Esophagus squamous epithelium (tissue), 5 donors: ENCODE measurements at places on chromosomes 1 and 21.

GRCh38 chr1:154239491-154239890 lies 18.7 kb downstream of the UBAP2L start:
- peaks cover 31% of the 10 kb centered on the region for H3K36me3 ChIP-seq
- no peak for DNase-seq
- H3K27ac ChIP-seq = no peak overlapping the region
- H3K4me1 ChIP-seq = no peaks in the 10 kb centered on the region
- no peaks in the 10 kb centered on the region for H3K27me3 ChIP-seq
- H3K4me3 ChIP-seq = no peak overlapping the region

DNA sequence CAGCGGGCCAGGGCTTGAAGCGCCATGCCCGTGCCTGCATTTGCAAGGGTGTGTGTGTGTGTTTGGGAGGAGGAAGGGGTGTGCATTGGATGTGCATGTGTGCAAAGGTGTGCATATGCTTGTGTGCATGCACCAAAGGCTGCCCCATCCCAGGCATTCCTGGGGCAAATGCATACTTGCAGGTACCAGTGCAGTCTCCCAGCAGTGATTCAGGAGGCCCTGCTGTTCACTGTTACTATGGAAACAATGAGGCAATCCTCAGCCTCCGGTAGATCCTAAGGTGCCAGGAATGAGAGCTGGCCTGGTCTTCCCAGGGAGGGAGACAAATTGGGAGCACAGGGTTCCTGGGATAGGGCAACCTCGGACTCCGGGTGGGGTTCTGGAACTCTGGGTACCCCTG lies 7.5 kb upstream of the FNDC5 start:
- H3K4me3 ChIP-seq = no peak overlapping the region
- H3K36me3 ChIP-seq = no peaks in the 10 kb centered on the region
- peaks cover 5% of the 10 kb centered on the region for H3K4me1 ChIP-seq

DNA sequence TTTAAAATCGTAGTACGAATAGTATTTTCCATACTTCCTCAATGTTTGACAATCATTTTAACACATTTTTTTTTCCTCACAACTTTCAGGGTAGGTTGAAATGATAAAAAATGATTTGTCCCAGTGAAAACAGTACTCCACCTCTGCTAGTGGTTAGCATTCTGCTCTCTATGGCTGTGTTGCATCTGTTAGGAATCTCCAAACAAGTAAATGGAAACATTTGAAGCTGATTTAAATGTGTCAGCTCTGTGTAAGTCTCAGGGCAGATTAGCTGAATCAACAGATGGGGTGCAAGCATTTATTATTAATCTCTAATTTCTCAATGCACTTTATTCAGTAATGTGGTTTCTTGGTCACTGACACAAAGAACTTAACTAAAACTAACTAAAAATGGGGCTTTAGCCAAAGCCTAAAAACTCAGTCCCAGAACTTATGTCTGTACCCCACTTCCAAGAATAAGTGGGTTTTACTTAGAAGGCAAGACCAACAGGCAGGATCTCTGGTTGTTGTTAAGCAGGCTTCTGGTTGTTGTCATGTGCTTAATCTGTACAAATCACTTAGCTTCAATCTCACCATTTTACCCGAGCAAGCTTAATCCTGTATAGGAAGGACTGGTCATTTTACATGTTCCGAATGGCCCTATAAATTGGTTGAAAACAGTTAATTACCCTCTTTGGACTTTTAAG lies 67.8 kb downstream of the PRRX1 start:
- no peak overlapping the region for H3K4me3 ChIP-seq
- no peaks in the 10 kb centered on the region for H3K27me3 ChIP-seq
- no peak overlapping the region for H3K27ac ChIP-seq
- no peaks in the 10 kb centered on the region for H3K4me1 ChIP-seq
- DNase-seq = no peak
- H3K36me3 ChIP-seq = no peaks in the 10 kb centered on the region

DNA sequence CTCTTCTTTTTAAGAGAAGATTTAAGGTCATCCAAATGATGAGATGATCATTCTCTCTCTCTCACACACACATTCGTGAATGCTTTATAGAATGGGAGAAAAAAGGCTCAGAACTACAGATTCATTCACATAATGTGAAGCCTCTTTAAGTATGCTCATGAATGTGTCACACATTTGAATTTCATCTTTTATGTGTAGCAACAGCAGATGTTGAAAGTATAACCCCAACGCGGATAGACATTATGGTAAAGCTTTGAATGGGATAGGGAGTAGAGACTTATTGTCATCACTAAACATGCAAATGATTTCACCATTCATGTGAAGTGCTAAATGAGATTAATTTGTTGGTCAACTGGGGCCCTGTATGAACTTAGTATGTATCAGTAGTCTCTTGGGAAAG lies 15.7 kb upstream of the PKN2 start:
- no peak overlapping the region for H3K4me3 ChIP-seq
- no peaks in the 10 kb centered on the region for H3K27me3 ChIP-seq
- H3K36me3 ChIP-seq = no peaks in the 10 kb centered on the region
- no peaks in the 10 kb centered on the region for H3K4me1 ChIP-seq
- DNase-seq = no peak
- no peak overlapping the region for H3K27ac ChIP-seq

GRCh38 chr1:103156966-103157365 lies 48.6 kb upstream of the COL11A1 start:
- no peak overlapping the region for H3K27ac ChIP-seq
- no peaks in the 10 kb centered on the region for H3K27me3 ChIP-seq
- H3K36me3 ChIP-seq = no peaks in the 10 kb centered on the region
